Panc1 (cell line): ENCODE measurements at places on chromosomes 11 and 22. TPM values are rescaled to one million over a fixed set of nuclear protein-coding genes. Genes with fewer than 3 reads are reported as not detected.
A peak's percentile ranks its signal among the peaks of the same experiment; 100 is the strongest.

DNA sequence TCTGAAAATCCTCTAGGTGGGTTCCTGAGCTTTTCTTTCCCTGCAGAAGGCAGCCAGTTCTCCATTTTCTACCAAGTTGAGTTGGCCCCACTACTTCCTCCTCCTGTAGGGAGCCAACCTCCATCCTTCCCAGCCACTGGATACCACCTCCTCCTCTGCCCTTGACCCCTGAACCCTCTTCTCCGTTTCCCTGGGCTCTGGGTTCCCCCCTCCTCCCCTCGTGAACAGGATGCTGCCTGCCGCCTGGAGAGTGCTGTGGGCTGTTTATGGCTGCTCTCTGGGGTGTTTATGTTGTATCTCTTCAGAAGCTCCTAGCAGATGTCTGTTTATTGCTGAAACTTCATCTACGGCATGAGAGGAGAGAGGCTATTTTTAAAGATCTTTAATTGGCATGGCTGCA, 8.6 kb downstream of the MICAL2 start:
- no peak for DNase-seq

DNA sequence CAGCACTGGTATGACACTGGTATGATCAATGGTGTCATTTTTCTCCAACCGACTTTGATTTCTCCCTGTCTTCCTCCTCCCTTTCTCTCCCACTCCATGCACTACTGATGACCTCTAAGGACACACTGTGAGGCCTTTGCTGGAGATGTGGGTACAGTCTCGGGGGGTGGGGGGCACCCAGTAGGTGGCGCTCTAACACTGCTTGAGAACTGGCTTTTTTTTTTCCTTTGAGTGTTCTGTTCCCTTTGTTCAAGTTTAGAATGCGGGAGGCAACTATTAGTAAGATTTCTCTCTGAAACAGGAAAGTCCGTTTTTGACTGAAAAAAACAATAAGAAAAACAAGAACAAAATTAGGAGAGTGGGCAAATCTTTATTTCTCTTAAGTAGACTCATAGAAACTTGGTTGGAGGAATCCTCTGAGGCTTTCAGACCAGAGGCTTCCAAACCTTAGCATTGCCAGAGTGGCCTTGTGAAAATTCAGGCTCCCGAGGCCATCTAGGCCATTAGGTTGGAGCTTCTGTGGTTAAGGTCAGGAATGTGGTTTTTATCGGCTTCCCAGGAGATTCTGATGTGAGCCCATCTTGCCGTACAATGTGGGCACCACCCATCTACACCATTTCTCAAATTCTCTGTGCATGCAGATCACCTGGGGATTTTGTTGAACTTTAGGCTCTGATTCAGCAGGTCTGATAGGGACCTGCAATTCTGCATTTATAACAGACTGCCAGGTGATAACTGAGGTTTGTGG, 43.2 kb downstream of the PANX1 start:
- DNase-seq, result peak; percentile 8

DNA sequence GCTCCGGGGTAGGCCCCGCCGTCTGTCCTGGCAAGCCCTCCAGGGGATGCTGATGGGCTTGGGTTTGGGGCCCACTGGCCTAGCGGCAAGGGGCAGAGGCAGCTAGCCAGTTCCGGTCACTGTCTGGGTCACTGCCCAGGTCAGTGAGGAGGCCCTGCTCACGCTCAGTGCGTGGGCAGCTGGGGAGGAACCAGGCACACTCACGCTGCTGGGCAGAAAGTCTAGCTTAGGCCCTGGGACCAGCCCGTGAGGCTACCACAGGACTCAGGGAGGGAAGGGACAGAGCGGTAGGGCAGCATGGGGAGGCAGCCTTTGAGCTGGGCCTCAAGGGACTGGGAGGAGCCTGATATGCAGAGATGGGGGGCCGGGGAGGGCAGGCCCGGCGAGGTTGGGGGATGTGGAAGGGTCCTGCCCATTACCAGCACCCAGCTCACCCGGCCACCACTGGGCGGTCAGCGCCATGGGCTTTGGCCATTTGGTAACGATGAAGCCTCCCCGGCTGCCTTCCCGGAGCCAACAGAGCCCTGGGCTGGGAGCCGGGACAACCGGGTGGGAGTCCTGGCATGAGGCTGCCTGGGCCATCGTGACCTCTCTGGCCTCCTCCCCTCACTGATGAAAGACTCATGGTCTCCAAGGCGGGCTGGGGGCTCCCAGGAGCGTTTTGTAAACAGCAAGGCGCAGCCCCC, 14.2 kb downstream of the SHISAL1 start:
- DNase-seq, result no peak

DNA sequence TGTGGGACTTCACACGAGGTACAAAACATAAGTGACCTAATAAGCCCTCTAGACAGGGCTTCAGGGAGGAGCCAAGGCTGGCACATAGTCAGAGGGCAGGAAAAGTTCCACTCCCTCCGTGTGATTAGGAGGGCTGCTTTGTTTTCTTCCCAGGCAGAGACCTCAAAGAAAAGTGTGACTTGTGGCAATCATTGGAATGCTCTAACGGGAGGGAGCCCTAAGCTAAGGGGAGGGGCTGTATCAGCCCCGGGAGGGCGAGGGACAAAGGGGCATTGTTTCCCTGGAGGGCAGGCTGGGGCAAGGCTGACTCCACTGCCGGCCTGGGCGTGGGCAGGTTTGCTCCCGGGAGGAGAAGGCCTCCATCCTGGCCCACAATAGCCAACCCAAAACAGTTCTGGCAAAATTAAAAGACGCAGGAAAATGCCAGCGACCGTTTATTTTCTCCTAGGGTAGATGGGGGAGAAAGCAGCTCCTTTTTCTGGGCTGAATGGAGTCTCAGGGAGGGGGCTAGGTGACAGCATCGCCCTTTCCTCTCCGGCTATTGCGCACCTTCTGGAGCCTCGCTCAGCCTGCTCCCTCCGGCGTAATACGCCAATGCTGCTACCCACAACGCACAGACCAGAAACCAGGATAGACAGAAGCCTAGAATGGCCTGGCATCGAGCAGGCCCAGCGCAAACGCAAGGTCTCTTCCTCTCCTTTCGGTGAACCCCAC, 60.2 kb downstream of the ENDOD1 start:
- no peak for DNase-seq

- DNase-seq, result no peak
Measured at GRCh38 chr22:31707519-31707918, 42.4 kb downstream of the PRR14L start.

DNA sequence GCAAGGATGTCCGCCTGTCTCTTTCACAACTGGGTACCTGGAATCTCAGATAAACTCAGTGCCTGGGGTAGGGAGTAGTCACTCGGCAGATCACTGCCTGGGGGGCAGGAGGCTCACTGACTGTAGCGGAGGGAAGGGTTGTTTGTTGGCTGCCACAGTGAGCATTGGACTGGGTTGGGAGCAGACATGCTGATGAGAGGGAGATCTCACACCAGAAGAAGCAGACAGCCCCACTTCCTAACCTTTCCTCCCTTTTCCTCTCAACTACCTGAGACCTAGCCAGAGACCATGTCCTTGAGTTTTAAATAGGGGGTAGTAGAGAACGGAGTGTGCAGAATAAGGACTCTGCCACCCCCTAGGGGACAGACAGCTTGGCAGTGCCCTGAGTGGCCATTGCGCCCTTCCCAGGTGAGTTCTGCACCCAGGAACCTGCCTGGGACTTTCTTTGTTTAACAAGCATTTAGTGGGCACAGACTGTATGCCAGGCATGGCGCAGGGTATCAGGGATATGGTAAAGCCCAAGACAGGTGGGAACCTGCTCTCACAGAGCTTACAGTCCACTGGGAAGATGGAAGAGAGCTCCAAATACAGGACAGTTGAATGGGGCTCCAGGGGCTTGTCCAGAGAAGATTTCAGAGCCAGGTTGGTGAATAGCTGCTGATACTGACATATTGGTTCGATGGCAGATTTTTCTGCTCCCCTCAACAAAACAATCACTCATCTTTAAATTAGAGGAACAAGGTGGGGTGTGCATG, 115.7 kb upstream of the NNMT start:
- no peak for DNase-seq

DNA sequence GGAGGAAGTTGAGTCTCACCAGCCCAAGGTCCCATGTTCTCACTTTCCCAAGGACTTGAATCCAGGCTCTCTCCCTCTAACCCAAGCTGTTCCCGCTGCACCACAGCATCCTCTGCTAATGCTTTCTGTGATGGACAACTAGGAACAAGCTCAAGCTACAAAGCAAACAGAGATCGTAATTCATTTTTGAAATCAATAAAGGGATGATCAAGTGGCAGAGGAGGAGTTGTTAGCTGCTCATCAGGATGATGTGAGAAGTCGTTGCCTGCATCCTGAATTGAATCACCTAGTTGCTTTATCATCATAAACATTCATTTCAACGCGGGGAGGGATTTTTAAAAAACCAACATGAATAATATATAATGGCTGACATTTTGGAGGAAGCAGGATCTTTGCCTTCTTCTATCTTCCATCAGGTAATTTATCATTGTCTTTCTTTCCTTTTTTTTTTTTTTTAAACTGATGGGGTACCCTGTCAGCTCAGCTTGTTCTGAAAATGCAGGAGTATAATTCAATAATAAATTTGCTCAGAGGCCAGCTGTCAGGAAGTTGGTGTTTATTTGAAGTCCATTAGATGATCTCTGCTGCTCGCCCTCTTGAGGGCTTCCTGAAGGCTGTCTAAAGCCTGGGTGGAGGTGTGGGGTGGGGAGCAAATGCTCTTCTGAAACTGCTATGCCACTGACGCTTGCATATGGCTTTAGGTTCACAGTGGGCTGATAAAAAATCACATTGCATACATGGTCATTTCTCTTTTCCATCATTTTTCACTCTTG, 174.4 kb upstream of the NARS2 start:
- no peak for DNase-seq

DNA sequence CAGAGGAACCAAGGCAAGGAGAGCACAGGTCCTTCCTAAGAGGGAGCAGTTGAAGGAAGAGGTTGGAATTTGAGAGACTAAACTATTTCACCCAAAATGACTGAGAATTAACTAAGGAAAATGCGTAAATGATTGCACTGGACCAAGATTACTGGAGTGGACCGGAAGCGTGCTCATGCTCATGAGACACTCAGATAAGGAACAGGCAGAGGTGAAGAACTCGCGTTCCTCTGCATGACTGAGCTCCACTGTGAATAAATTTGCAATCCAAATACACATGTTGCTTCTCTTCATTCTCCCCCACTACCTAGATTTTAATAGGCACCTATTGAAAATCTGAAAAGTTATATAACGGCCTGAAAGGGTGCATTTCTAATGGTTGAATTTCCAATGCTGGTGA, 207.0 kb downstream of the KIRREL3 start:
- DNase-seq, result no peak

DNA sequence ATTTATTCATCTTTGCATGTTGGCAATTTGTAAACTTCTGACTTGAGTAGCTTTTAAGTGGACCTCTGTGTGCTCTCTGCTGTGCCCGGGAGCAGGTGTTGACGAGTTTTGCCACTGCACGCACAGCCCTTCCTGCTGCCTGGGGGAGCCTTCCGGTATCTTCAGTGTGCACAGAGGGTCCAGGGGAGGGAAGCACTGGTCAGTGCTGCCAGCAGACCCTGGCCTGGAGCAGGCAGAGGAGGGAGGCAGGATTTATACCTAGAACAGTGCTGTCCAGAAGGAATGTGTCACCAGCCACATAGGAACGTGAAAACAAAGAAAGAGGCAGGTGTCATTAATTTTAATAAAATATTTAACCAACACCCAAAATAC, 403.6 kb downstream of the TBC1D22A start:
- DNase-seq, result no peak

GRCh38 chr11:10633261-10633660, 60.3 kb downstream of the IRAG1 start:
- DNase-seq, result no peak

DNA sequence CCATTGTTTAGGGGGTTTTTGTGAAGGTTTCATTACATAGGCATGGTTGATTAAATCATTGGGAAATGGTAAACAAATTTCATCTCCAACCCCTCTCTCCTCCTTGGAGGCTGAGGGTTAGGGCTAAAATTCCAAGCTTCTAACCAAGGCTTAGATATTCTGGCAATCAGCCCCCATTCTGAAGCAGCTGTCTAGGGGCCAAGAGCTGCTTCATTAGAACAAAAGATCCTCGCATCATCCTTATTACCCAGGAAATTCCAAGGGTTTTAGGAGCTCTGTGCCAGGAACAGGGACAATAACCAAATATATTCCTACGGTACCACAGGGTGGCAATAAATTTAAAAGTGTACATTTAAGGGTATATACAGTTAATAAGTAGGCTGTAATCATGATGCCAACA, 22.5 kb upstream of the EED start:
- no peak for DNase-seq

GRCh38 chr11:8732324-8732670, 49.7 kb downstream of the RPL27A start:
- DNase-seq, result no peak

- DNase-seq, result no peak
Measured at GRCh38 chr11:8947230-8947943, 4.6 kb upstream of the ASCL3 start.

DNA sequence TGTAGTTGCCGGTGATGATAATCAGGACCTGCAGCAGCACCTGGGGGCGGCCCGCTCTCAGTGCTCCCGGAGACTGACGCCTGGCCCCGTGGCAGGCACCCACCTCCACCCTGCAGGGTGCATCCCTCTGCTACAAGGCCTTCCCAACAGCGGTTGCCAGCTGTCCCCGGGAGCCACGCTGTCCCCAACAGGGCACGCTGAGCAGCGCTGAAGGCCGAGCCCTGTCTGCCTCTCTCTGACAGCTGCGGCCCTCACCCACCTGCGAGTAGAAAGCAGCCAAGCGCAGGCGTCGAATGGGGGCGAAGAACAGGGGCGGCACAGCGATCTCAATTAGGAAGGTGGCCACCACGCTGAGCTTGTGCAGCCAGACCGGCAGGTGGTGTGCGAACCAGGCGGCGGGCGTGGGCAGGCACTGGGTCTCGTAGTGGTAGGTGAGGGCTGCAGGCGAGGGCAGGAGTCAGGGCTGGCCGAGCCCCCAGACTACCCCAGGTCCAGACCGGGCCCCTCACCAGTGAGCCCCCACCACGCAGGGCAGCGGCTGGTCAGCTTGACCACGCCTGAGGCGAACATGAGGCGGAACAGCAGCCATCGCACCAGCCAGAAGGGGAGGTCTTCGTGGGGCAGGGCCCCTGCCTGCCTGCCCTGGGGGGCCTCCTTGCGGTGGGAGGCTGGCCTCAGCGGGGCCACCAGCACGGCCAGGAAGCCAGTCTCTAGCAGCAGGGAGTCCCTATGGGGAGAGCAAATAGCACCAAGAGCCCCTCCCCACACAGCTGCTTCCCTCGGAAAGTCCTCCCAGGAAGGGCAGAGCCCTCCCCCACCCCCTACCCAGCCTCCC, 1.5 kb downstream of the LMF2 start:
- DNase-seq, result no peak

DNA sequence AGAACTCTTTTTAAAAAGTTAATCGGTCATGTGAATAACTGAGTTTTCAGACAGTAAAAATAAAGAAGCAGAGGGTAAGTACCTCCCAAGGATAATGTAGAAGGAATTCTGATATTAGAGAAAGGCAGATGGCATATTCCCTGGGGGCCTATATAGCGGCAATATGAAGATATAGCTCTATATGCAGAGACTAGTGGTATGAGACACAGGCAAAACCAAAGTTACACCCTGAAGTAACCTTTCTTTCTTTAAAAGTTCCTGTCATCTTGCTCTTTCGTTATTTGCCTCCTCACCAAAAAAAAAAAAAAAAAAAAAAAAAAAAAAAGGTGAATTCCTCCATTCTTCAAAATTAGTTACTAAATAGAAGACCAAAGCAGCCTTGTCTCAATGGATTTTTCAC, 76.2 kb upstream of the ARHGAP32 start:
- no peak for DNase-seq

CCDC15 gene
- total RNA-seq, result 2.8 TPM

THY1 gene
- 13.7 TPM for total RNA-seq

FAR1 gene
- 60.4 TPM for total RNA-seq
